Activated naive CD8-positive, alpha-beta T cell treated with anti-CD3 and anti-CD28 coated beads, Interleukin-2, amount 10 ng/mL, durations not matched to agents 7 days and 5 days (primary cell): ENCODE measurements at places on chromosomes 3 and 15. TPM values are rescaled to one million over a fixed set of nuclear protein-coding genes. Genes with fewer than 3 reads are reported as not detected.

DNA sequence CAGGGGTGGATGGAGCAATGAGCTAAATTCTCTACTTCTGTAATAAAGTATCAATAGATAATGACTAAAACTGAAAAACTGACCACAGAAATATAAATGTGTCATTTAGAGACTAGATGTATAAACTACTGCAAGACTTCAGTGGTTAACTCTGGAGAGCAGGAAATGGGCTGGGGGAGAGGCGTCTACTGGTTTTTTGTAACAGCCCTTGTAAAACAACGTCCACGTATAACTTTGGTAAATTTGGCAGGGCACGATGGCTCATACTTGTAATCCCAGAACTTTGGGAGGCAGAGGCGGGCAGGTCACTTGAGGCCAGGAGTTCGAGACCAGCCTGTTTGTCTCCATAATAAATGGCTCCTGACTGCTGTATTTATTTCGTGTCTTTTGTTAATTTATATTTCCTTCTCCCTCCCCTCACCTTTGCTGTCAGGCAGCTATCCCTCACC lies 12.5 kb downstream of the RAB27A start:
- no peaks in the 10 kb centered on the region for H3K27me3 ChIP-seq
- DNase-seq = peak; percentile 50
- H3K4me1 ChIP-seq = peaks cover 71% of the 10 kb centered on the region
- H3K36me3 ChIP-seq = peaks cover 29% of the 10 kb centered on the region

- no peak overlapping the region for H3K27ac ChIP-seq
- DNase-seq = no peak
- no peaks in the 10 kb centered on the region for H3K4me1 ChIP-seq
- H3K4me3 ChIP-seq = no peak overlapping the region
- peaks cover 18% of the 10 kb centered on the region for H3K36me3 ChIP-seq
- H3K27me3 ChIP-seq = no peaks in the 10 kb centered on the region
Observed at GRCh38 chr3:188524052-188524451, 370.1 kb downstream of the LPP start.

- H3K27me3 ChIP-seq = no peaks in the 10 kb centered on the region
- no peak overlapping the region for H3K4me3 ChIP-seq
- no peaks in the 10 kb centered on the region for H3K4me1 ChIP-seq
- DNase-seq = no peak
- H3K27ac ChIP-seq = no peak overlapping the region
Observed at GRCh38 chr15:93317772-93318171, 228.8 kb upstream of the RGMA start.

DNA sequence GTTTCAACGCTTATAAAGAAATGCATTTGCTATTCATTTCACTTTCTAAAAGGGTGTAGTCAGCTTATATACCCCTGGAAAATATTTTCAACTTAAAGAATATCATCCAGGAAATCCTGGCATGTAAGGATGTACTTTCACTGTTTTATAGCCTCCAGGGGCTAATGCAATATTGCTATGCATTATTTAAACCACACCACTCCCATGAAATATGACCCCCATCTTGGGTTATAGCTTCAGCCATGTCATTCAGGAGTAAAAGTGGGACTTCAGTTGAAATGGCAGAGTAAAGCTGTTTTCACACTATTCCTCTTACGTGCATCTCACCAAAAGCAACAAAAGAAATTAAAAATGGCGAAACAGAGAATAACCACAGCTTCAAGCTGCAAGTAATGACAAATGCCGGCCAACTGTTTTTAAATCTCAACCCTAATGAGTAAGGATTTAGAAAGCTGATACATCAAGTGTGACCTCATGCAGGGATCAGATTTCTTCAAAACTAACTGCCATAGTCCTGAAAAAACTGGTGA lies 84.5 kb downstream of the COL6A6 start:
- no peaks in the 10 kb centered on the region for H3K4me1 ChIP-seq
- H3K27me3 ChIP-seq = peaks cover 4% of the 10 kb centered on the region
- no peak overlapping the region for H3K4me3 ChIP-seq
- DNase-seq = no peak
- H3K36me3 ChIP-seq = no peaks in the 10 kb centered on the region
- H3K27ac ChIP-seq = no peak overlapping the region

The DPPA4 gene
- total RNA-seq = not detected

- no peaks in the 10 kb centered on the region for H3K4me1 ChIP-seq
- no peaks in the 10 kb centered on the region for H3K27me3 ChIP-seq
- no peak overlapping the region for H3K4me3 ChIP-seq
- H3K36me3 ChIP-seq = peaks cover 18% of the 10 kb centered on the region
- no peak overlapping the region for H3K27ac ChIP-seq
Observed at GRCh38 chr3:172607305-172608121, 84.3 kb upstream of the TNFSF10 start.

- peaks cover 15% of the 10 kb centered on the region for H3K36me3 ChIP-seq
- H3K27me3 ChIP-seq = no peaks in the 10 kb centered on the region
- DNase-seq = no peak
- peak overlapping the region; percentile 68 for H3K27ac ChIP-seq
- H3K4me1 ChIP-seq = peaks cover 9% of the 10 kb centered on the region
- no peak overlapping the region for H3K4me3 ChIP-seq
Observed at GRCh38 chr3:155785662-155786295, 20.3 kb downstream of the C3orf33 start.

DNA sequence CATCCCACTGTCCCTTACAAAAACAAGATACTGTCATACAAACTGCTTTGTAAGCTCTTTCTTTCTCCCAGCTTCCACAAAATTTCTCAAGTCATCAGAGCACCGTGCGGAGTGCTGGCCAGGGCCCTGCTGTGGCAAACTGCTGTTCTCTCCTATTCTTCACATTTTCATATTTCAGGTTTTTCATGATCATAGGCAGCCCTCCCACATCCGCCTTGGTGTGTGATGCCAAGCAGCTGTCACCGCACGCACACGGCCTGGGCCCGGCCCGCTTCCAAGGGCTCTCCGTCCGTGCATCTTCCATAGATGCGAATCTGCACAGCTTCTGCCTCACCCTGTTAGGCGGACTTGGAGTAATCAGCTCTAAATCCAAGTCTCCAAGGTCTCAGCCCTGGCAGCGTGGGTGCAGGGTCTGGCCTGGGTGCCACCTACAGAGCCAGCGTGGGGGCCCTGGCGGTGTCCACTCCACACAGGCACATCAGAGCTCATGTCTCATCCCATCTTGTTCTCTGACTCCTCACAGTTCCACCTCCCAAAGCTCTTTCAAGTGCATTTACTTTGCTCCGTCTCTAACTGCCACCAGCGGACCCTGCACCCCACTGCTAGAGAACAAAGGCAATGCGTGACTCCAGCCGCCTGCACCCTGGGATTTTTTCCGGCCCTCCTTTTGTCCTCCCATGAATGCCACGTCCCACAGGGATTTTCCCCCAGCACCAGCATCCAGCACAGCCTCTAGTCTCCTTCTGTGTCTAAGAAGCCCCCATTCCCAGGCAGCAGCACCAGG lies 27.2 kb downstream of the CYFIP1 start:
- H3K4me1 ChIP-seq = peaks cover 10% of the 10 kb centered on the region
- H3K4me3 ChIP-seq = no peak overlapping the region
- no peaks in the 10 kb centered on the region for H3K36me3 ChIP-seq
- no peak overlapping the region for H3K27ac ChIP-seq
- H3K27me3 ChIP-seq = peaks cover 8% of the 10 kb centered on the region

DNA sequence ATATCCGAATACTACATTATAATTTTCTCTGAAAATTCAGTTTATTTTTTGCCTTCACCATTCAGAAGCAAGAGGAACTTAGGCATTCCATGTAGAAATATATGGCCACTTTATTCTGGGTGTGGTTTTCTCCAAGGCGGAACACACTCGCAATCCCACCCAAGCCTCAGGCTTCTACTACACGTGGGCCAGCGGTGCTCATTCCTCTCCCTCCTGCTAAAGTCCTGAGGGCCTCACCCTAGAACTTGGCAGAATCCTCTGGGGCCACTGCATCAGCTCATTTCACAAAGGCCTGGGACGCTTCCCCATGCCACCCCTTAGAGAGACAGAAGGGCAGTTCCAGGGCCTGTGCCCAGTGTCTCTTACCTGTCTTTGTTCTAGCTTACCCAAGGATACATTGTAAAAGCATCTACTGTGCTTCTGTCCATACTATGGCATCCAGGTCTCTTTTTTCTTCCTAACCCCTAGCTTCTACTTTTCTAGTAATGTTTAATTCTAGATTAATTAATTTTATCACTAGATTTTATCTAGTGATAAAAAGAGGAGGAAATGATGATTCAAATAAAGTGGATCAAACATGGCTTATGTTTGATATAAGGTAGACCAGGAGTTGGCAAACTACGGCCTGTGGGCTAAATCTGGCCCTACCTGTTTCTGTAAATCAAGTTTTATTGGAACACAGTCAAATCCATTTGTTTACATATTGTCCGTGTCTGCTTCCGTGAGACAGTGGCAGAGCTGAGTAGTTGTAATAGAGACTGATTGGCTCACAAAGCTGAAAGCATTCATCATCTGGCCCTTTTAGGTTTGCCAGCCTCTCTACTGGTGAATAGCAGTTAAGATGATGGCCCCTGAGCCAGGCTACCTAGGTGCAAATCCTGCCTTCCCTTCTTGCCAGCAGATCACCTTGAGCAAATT lies 29.8 kb downstream of the LARS2 start:
- H3K27ac ChIP-seq = no peak overlapping the region
- H3K36me3 ChIP-seq = peaks cover 16% of the 10 kb centered on the region
- no peak overlapping the region for H3K4me3 ChIP-seq
- no peaks in the 10 kb centered on the region for H3K27me3 ChIP-seq
- no peak for DNase-seq

The GOLGA8G gene
- not detected for total RNA-seq

The ATP8B4 gene
- total RNA-seq = 25.0 TPM

- no peaks in the 10 kb centered on the region for H3K27me3 ChIP-seq
- no peak for DNase-seq
- peaks cover 4% of the 10 kb centered on the region for H3K4me1 ChIP-seq
- peaks cover 9% of the 10 kb centered on the region for H3K36me3 ChIP-seq
- H3K4me3 ChIP-seq = no peak overlapping the region
- H3K27ac ChIP-seq = no peak overlapping the region
Observed at GRCh38 chr3:47741925-47742324, 39.8 kb downstream of the SMARCC1 start.

- DNase-seq = no peak
- no peak overlapping the region for H3K4me3 ChIP-seq
- no peaks in the 10 kb centered on the region for H3K36me3 ChIP-seq
- H3K27ac ChIP-seq = no peak overlapping the region
- no peaks in the 10 kb centered on the region for H3K4me1 ChIP-seq
Observed at GRCh38 chr15:78208887-78209645, 25.3 kb downstream of the ACSBG1 start.

DNA sequence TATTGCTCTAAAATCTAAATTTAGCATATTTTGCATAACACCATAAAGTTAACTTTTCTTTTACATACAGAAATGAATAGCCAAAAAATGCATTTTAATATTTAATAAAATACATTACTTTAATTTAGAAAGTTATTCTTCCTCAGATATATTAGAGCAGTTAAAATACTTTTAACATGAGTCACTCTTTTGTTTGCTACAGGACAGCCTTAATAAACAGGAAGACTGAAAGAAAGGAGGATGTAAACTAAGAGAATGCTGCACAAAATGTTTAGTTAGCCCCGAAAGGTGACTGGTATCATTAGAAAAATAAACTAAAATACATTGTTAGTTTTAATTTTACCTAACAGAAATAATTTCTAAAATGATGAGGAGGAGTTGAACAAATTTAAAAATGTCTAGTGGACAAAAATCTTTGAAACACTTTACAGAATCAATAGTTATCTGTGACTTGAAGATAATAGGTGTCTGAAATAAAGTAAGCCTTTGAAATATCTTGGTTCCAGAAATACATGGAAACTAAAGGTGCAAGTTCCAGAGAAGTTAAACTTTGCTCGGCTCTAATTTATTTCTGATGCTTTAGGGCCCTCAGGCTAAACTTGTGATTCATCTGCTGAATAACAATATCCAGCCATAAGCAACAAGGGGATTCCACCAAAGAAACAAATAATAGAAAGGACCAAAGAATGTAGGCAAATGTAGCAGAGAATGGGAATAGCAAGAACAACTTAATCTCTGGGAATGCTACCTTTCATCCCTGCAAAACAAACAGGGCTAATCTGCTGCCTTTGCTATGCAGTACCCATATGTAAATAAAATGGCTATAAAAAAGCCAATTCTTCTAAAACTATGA lies 138.3 kb upstream of the UBP1 start:
- no peaks in the 10 kb centered on the region for H3K27me3 ChIP-seq
- H3K4me3 ChIP-seq = no peak overlapping the region
- peaks cover 2% of the 10 kb centered on the region for H3K36me3 ChIP-seq
- H3K4me1 ChIP-seq = no peaks in the 10 kb centered on the region
- H3K27ac ChIP-seq = no peak overlapping the region

The RASGRF1 gene
- not detected for total RNA-seq

DNA sequence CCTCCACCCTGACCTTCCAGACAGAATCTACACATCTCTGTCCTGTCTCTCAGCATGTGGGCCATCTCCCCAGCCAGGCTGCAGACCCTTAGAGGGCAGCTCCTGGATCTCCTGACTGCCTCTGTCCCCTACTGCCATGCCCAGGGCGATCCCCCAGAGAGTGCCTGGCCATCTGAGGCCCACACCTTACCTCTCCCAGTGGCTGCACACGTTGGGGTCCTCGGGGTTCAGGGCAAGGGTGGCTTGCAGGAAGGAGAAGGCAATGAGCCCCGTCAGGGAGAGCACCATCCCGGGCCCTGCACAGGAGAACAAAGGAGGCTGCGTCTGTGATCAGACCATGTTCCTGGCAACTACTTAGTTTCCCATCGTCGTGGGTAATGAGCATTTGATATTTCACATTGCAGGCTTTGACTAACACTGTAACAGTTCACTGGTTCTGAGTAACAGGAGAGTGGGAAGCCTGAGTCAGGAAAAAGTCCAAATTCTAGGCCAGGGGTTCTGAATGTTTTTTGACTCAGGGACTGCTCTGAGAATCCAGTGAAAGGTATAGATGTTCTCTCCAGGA lies 125.4 kb downstream of the MEGF11 start:
- no peaks in the 10 kb centered on the region for H3K36me3 ChIP-seq
- H3K27ac ChIP-seq = no peak overlapping the region
- H3K4me1 ChIP-seq = no peaks in the 10 kb centered on the region
- H3K27me3 ChIP-seq = peaks cover 8% of the 10 kb centered on the region

- H3K4me1 ChIP-seq = peaks cover 3% of the 10 kb centered on the region
- no peak overlapping the region for H3K27ac ChIP-seq
- H3K4me3 ChIP-seq = no peak overlapping the region
- no peaks in the 10 kb centered on the region for H3K36me3 ChIP-seq
- no peaks in the 10 kb centered on the region for H3K27me3 ChIP-seq
- DNase-seq = no peak
Observed at GRCh38 chr3:71951361-71951760, 166.4 kb upstream of the PROK2 start.

DNA sequence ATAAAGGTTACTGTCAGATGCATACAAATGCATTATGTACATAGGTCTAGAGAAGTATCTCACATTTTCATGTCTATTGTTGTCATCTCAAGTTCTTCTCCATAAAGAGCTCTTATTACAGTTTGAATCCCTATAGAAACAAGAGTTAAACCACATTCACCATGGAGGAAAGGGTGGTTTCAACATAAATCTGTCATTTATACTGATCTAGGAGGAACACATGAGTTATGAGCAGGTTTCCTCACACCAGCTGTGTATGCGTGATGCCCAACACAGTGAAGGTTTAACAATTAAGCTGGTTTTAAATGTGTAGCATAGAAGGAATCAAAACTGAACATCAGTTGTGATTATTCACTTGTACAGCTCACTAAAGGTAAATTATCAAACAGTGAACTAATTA lies 251.7 kb downstream of the KCNMB2 start:
- H3K27me3 ChIP-seq = no peaks in the 10 kb centered on the region
- no peak overlapping the region for H3K4me3 ChIP-seq
- DNase-seq = no peak
- no peak overlapping the region for H3K27ac ChIP-seq

- H3K27me3 ChIP-seq = no peaks in the 10 kb centered on the region
- no peak for DNase-seq
- H3K27ac ChIP-seq = no peak overlapping the region
- peaks cover 2% of the 10 kb centered on the region for H3K4me1 ChIP-seq
- H3K36me3 ChIP-seq = no peaks in the 10 kb centered on the region
Observed at GRCh38 chr15:99321468-99321867, 70.2 kb downstream of the LRRC28 start.

- no peak overlapping the region for H3K27ac ChIP-seq
- no peak overlapping the region for H3K4me3 ChIP-seq
- no peaks in the 10 kb centered on the region for H3K27me3 ChIP-seq
Observed at GRCh38 chr3:2268779-2269178, 170.1 kb downstream of the CNTN4 start.
